Stimulated activated CD8-positive, alpha-beta memory T cell treated with anti-CD3 and anti-CD28 coated beads, Interleukin-7, amount 100 ng/mL, for 4 hours (primary cell): ENCODE measurements at places on chromosomes 16 and 17.

GRCh38 chr17:69470702-69471101 lies 56.2 kb downstream of the MAP2K6 start:
- DNase-seq: no peak

- DNase-seq: no peak
Observed at GRCh38 chr17:54524501-54524900, 376.2 kb upstream of the TOM1L1 start.

GRCh38 chr17:77288115-77288619 lies 147.4 kb downstream of the SEC14L1 start:
- no peak for DNase-seq

GRCh38 chr16:67105881-67106280 lies 3.9 kb upstream of the PHAF1 start:
- no peak for DNase-seq

DNA sequence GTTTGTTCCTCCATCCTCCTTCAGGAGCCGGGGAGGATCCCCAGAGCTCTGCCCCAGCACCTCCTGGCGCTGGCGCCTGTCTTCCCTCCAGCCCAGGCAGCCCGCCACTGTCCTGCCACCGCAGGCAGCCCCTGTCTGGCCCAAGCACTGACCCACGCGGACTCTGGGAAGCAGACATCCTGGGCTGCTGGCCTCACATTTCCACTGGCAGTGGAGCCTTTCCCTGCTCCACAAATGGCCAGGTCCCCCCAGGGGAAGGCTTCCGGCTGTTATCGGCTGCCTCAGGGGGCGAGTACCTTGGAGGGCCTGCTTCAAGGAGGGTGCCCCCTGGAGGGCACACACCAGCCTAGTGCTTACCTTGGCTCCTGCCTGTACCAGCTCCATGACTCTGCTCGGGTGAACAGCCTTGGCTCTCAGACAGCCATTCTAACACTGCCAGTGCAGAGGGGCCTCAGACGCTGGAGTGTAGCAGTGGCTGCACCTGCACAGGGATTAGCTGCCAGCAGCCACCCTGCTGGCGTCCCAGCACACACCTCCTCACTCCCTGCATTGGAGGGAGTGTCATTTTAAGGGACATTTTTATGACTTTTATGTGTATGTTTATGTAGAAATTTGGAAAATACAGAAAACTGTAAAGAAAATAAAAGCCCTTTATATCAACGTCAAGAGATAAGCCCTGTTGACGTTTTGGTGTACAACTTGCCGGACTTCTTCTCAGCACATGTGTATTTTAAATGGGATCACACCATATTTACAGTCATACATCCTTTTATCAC lies 21.0 kb downstream of the ACE start:
- no peak for DNase-seq
